ENCODE measurements at places on chromosomes 2 and 18.

DNA sequence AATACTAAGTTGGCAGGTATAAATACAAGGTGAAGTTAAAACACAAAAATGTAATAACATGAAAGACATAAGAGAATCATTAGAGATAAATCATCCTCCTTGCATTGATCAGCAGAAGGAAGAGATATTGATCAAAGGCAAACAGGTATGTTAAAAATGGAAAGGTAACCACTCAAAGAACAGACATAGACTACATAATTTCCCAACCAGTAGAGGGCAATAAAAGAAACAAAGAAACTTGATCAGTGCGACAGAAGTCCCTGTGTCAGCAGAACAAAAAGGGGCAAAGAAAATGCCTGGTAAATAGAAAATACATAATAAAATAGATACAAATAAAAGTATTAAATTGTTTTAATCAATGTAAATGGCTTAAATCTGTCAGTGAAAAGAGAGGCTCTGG lies 53.6 kb downstream of the FAM228A start:
- DNase-seq: peak; percentile 38

DNA sequence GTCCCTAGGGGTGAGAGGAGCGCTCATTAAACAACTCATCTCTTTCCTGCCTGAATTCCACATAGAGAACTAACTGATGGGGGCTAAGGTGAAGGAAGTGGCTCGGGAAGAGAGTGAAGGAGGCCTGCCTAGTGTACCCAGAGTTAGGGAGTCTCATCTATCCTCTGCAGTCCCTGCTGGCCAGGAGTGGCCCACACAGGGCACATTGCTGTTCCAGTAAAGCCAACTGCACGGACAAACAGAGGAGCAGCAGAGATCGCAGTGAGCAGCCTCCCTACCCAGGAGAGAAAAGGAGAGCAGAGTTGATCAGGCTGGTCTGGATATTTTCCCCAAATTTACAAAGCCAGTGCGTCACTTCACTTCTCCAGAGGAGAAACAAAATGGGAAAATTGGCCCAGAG lies 16.9 kb upstream of the FN1 start:
- no peak for DNase-seq

GRCh38 chr2:73253901-73254300 lies 19.8 kb downstream of the CCT7 start:
- DNase-seq: no peak

GRCh38 chr2:218063896-218064295 lies 5.2 kb upstream of the RUFY4 start:
- DNase-seq: no peak

DNA sequence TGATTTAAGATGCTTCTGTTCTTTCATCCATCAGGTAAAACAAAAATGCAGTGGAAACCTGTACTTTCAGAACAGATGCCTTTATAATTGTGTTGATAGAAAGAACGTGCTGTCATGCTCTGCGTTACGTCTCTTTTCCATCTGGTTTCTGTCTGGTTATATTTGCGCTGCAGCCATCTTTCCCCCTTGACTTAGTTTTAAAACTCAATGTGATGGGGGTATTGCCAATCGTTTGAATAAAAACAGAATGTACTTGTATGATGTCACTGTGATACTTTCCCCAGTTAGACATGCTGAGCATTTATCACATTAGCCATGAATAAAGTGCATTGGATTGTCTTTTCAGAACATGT lies 508.6 kb downstream of the ADCYAP1 start:
- no peak for DNase-seq

DNA sequence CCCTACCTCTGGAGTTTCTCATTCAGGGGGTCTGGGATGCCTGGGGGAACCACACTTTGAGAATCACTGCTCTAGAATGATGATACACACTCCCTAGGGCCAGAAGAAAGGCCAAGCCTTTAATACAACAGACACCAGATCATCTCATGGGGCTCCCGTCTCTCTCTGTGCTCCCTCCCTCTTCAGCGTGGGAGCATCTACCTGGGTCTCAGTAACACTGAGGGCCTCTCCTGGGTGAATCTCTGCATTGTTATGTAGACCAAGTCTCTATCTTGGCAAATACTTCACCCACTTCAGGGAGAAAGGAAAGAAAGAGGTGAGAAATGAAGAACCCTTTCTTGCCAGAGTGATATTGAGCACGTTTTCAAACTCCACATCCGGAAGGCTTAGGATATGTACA lies 146.8 kb upstream of the MSH6 start:
- no peak for DNase-seq

- DNase-seq: no peak
These were observed 489.2 kb downstream of the SATB2 start for GRCh38 chr2:198968545-198968944.

GRCh38 chr18:49910986-49911385 lies 97.7 kb upstream of the ACAA2 start:
- peak; percentile 85 for DNase-seq

DNA sequence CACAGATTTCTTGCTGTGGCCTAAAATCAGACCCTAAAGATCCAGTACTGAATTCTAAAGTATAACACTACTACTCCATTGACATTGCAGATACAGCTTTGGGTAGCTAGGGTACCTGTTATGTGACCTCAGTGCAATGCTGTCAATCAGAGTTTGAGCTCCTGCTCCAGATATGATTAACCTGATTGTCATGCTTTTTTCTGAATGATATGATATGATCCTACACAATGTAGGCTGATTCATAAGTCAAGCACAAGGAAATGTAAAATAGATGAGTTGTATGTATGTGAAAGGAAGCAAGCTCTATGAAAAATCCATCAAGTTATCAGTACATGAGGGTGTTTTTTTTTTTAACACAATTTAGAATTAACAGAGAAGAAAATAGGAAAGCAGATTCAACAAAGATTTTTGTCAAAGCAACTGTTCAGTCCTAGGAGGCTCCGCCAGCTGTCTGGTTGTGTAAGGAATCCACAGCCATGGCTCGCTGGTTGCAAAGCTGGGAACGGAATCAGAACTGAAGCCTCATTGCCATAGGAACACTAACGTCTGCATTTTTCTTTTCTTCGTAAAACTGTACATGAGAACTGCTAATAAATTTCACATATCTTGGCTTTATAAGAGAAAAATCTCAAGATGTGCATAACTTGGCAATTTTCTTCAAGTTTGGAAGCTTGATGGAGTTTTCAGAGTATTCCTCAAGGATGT lies 52.9 kb downstream of the NR4A2 start:
- DNase-seq: no peak

GRCh38 chr2:191526091-191526490 lies 151.8 kb upstream of the NABP1 start:
- DNase-seq: no peak

GRCh38 chr2:217988014-217988839 lies 14.6 kb downstream of the TNS1 start:
- peak; percentile 30 for DNase-seq

GRCh38 chr2:160575368-160575767 lies 81.8 kb upstream of the RBMS1 start:
- DNase-seq: no peak

- DNase-seq: no peak
These were observed 36.3 kb upstream of the MSTN start for GRCh38 chr2:190098851-190099250.

DNA sequence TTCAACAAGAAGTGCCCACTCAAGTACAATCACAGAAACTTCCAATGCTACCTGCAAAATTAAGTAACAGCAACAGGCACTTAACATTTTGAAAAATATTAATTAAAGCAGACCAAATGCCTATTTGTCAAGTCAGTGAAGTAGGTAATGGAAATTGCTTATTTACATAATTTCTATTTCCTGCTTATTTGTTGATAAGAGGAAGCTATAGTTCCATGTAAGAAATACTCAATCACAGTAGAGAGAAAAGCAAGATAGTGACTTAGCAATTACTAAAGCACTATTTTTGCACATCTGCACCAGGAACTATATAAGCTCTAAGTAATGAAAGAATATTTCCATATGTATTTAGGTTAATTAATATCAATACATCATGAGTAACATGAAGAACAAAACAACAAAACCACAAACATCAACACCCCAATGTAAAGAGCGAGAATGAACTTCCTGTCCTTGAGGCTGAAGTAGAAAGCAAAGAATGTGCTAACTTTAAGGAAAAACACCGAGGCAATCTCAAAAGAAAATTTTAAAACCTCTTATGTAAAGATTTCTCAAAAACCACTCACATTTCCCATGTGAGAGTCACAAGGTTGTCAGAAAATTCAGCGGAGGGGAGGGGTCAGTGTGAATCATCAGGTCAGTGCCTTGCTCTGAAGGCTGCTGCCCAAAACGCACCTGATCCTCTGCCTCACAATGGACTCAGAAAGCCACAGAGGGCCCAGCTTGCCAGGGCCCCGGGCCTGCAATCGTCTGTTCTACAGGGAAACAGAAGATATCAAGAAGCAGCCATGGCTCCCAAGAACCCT lies 12.5 kb downstream of the NPC1 start:
- no peak for DNase-seq

GRCh38 chr18:55244546-55244945 lies 285.3 kb upstream of the CCDC68 start:
- no peak for DNase-seq

- DNase-seq: no peak
These were observed 277.1 kb downstream of the PIEZO2 start for GRCh38 chr18:10872304-10872703.

GRCh38 chr2:85564144-85564563 lies 2.9 kb upstream of the GGCX start:
- DNase-seq: no peak

- DNase-seq: no peak
These were observed 59.0 kb downstream of the E2F6 start for GRCh38 chr2:11406958-11407381.

DNA sequence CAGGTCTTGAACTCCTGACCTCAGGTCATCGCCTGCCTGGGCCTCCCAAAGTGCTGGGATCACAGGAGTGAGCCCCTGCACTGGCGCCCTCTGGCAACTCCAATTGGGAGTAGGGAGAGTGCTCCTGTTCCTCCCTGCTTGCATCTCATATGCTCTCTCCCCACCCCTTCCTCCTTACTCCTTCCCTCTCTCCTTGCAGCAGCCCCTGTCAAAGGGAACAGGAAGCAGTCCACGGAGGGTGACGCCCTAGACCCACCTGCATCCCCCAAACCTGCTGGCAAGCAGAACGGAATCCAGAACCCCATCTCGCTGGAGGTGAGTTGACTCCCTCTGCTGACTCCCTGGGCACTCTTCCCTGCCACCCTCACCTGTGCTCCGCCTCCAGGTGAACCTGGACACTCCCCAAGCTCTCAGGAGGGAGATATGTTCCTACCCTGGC lies 10.7 kb downstream of the ARID5A start:
- no peak for DNase-seq

DNA sequence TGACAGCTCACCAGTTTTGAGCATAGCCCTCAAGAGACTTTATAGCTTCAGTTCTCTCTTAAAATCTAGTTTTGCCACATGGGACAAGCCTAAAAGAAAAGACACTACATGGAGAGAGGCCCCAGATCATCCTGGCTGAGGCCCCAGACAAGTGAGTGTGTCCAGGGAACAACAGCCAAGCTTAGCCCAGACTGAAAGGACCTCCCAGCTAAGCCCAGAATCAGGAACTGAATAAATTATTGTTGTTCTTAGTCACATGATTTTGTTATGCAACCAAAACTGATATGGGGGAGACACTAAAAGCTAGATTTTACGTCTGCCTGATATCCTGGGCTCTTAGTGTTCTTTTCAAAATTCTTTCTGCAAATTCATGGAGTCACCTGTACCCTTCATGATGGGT lies 29.3 kb upstream of the LBH start:
- no peak for DNase-seq

DNA sequence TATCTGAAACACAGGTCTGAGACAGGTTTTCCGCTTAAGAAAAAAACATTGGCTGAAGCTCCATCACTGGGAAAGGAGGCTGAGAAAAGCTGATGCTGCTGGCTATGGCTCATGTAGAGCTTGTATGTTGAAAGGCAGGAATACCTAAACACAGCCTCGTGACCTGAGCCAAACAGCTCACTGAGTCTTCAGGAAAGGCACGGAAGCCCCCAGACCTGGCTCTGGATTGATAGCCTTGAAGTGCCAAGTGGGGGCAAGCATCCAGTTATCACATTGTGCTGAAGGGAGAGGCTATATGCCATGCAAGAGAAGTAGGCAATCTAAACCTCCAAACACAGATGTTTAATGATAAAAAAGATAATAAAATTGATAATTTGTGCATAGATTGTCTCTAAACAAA lies 21.9 kb downstream of the CYTIP start:
- no peak for DNase-seq

- peak; percentile 14 for DNase-seq
These were observed 58.0 kb upstream of the EML6 start for GRCh38 chr2:54665436-54665856.

DNA sequence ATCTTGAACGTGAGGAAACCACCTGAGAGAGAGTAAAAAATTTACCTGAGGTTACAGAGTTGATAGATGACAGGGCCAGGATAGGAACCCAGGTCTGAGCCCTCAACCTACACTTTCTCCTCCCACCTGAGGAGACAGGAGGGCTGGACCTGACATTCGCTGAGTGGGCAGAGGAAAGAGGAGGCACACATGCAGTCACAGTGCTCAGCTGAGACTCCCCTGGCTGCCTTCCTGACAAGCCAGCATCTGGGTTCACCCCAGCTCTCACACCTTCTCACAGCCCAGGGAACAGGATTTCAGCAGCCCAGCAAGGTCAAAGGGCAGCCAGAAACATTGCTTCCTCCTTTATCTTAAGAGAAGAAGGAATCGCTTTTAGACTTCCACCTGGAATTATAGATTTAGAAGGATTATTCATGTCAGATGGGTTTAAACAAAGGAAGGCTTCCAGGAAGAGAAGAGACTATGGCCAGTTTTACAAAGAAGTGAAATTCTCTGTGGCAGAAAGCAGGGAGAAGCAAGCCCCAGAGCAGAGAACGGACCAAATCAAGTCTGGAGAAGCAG lies 18.1 kb upstream of the PKDCC start:
- DNase-seq: no peak

GRCh38 chr2:100365434-100365833 lies 43.1 kb upstream of the LONRF2 start:
- DNase-seq: peak; percentile 55

GRCh38 chr2:165576409-165577154 lies 107.1 kb downstream of the CSRNP3 start:
- no peak for DNase-seq

GRCh38 chr2:218516614-218517013 lies 51.5 kb downstream of the USP37 start:
- DNase-seq: no peak

GRCh38 chr2:173472112-173472511 lies 117.4 kb downstream of the CDCA7 start:
- DNase-seq: no peak

GRCh38 chr18:37584952-37585695 lies 19.5 kb upstream of the CELF4 start:
- DNase-seq: no peak

GRCh38 chr2:106869512-106870275 lies 16.3 kb downstream of the ST6GAL2 start:
- no peak for DNase-seq

DNA sequence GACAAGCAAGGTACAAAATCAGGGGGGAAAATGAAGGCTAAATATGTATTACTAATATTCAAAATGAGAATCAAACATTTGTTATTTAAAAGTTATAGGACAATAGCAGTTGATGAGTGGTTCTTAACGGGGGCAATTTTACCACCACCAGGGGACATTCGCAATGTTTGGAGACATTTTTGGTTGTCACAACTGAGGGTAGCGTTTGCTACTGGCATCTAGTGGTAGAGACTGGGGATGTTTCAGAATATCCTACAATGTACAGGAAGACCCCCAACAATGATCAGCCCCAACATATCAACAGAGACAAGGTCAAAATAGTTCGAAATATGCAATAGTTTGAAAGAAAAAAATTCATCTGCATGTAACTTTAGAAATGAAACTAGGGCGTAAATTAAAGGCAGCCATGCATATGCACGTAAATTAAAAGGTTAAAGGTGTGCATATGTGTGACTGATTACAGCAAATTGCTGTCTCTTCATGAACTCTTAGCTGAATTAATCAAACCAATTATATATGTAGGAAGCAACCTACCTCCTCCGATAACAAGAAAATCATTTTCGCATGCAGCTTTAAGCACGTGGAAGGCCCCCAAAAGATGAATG lies 61.2 kb upstream of the CUL3 start:
- DNase-seq: peak; percentile 13
